ENCODE measurements at places on chromosomes 4 and X.

DNA sequence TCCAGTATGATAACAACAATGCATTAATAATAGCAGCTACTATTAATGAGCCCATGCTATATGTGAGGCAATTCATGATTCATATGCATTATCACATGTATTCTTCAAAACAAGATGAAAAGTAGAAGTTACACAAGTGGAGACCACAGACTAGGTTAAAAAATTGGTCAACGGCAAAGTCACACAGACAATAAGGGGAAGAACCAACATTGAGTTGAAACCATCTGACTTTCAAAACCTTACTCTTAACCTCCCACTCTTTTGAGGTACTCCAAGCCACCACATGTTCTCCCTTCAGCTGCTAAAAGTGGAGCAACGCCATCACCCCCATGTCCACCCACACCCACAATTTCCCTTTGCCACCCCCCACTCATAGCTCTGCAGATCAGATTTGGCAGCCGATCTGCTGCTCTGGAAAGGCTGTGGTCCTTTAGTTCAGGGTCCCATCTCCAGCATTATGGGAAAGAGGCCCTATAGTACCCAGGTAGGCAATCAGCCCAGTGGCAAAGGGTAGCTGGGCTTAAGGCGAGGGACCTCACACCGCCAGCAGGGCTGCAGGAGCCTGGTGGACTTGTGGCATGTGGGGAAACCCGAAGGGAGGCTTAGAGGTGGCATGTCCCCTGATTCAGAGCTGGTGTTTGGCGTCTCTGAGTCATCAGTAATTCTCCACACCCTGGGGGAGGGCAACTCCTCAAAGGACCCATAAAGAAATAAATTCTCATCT is 33.5 kb upstream of the CYBB start:
- no peak overlapping the region for H3K27ac ChIP-seq
- no peak overlapping the region for H3K4me3 ChIP-seq
- peaks cover 15% of the 10 kb centered on the region for H3K4me1 ChIP-seq
- no peaks in the 10 kb centered on the region for H3K27me3 ChIP-seq
- DNase-seq, result no peak
- no peaks in the 10 kb centered on the region for H3K36me3 ChIP-seq

- no peaks in the 10 kb centered on the region for H3K36me3 ChIP-seq
- H3K4me1 ChIP-seq, result peaks cover 16% of the 10 kb centered on the region
Measured at GRCh38 chrX:132023896-132024386, 839 bp downstream of the STK26 start.

DNA sequence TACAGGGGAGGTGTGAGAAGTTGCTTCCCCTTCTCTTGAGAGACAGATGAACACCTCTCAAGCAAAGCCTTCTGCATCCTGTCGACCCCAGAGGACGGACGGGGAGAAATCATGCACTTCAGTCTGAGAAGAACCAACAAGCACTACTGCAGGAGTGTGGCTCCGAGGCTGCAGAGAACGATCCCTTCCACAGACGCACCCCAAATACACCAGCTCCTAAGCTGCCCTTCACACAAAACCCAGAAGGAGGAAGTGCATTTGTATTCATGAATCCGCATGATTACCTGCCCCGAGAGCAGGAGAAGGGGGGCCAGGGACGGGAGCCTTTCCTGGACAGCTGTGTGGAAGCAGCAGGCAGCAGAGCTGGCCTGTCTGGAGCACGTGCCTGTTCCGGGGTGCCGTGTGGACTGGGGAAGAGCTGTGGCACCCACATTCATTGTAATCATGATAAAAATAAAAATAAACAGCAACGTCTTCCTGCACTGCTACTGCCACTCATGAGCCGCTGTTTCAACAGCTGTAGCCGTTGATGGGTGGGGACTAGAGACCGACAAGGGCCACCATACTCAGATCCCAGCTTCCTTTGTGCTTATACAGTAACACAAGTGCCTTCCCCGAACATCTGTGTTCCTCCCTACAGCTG is 42.9 kb downstream of the ACSL1 start:
- no peak overlapping the region for H3K4me3 ChIP-seq
- H3K4me1 ChIP-seq, result peaks cover 2% of the 10 kb centered on the region

DNA sequence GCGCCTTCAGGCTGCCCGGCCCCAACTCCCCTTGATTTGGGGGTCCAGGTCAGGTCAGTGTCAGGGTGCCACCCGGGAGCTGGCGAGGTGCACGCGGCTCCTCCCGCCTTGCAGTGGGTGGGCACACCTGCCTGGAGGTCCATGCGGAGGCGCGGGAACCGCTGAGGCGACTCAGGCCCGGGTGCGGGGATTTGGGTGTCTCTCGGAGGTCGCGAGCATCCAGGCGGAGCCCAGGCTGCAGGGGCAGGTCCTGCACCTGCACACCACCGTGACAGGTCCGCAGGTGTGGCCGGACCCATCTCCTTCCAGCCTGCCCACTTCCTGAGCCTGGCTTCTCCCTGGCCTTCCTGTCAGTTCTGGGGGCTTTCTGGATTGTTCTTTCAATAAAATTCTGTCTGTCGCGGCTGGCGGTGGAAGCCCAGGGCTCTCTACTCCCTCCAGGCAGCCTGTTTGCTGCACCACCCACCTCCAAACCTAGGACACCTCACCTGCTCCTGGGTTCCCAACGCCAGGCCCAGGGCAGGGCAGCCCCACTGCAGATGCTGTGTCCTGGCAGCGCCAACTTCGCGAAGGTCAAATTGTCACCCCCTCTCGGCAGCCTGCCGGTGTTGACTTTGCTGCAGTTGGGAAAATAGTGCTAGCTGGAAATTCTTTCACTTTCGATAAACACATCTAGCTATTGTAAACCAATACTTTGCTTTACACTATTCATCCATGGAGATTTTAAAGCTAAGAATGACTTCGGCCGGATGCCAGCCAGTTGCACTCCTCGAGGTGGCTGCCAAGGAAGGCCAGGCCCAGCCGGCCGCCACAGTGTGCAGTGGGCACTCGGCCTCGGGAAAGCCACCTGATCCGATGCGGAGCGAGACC is 35.9 kb downstream of the FGFRL1 start:
- H3K27me3 ChIP-seq, result peaks cover 33% of the 10 kb centered on the region
- H3K36me3 ChIP-seq, result no peaks in the 10 kb centered on the region
- H3K4me3 ChIP-seq, result no peak overlapping the region
- no peak for DNase-seq

- peaks cover 22% of the 10 kb centered on the region for H3K36me3 ChIP-seq
- DNase-seq, result no peak
- no peaks in the 10 kb centered on the region for H3K27me3 ChIP-seq
- no peaks in the 10 kb centered on the region for H3K4me1 ChIP-seq
Measured at GRCh38 chr4:118790544-118790943, 45.4 kb downstream of the SEC24D start.

DNA sequence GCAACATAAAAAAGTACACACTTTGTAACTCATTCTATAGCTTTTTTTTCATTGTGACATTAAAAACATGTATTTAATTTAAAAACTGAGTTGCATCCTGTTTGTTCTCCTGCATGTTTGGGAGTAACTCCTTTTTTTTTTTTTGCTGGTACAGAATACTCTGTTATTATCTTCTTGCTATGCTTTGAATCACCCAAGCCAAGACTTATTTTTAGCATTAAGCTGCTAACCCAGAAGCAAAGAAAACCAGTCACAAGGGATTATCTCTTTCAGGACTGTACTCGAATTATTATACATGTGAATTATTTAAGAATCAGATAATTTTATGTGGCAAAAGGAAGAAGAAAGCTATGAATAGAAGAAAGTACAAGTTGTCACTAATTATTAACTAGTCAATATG is 194.9 kb downstream of the ADAMTS3 start:
- no peak for DNase-seq
- no peaks in the 10 kb centered on the region for H3K4me1 ChIP-seq
- H3K27ac ChIP-seq, result no peak overlapping the region
- H3K27me3 ChIP-seq, result no peaks in the 10 kb centered on the region
- H3K4me3 ChIP-seq, result no peak overlapping the region

GRCh38 chr4:78722878-78723277 is 53.3 kb upstream of the BMP2K start:
- H3K4me1 ChIP-seq, result peaks cover 8% of the 10 kb centered on the region
- H3K36me3 ChIP-seq, result no peaks in the 10 kb centered on the region
- H3K27me3 ChIP-seq, result no peaks in the 10 kb centered on the region
- no peak overlapping the region for H3K27ac ChIP-seq

DNA sequence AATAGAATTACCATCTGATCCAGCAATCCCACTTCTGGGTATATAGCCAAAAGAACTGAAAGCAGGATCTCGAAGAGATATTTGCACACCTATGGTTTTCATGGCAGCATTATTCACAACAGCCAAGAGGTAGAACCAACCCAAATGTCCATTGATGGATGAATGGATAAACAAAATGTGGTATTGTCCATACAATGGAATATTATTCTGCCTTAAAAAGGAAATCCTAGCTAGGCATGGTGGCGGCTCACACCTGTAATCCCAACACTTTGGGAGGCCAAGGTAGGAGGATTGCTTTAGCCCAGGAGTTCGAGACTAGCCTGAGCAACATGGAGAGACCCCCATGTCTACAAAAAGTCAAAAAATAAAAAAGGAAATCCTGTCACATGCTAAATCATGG is 27.3 kb downstream of the SAT1 start:
- no peaks in the 10 kb centered on the region for H3K27me3 ChIP-seq
- no peak overlapping the region for H3K4me3 ChIP-seq
- H3K27ac ChIP-seq, result no peak overlapping the region
- no peak for DNase-seq
- H3K4me1 ChIP-seq, result no peaks in the 10 kb centered on the region
- H3K36me3 ChIP-seq, result no peaks in the 10 kb centered on the region

DNA sequence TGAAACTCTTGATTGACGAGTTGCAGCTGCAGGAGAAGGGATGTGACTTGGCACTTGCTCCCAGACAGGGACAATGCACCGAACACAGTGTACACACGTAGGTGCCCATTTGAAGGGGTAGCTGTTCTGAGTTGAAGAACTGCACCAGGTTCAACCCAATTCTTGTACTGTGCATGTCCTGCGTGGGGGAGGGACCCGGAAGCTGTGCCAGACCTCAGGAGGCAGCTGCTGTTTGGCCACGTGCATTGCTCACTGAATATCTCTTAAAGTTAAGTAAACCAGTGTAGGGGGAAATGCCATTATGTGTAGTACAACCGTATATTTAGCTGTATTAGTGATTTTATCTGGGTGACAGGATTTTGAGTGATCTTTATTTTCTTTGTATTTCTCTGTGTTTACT is 12.0 kb upstream of the RBBP7 start:
- H3K27ac ChIP-seq, result no peak overlapping the region
- peak overlapping the region; percentile 63 for H3K4me3 ChIP-seq
- no peaks in the 10 kb centered on the region for H3K36me3 ChIP-seq
- DNase-seq, result no peak

- H3K27me3 ChIP-seq, result no peaks in the 10 kb centered on the region
- H3K4me1 ChIP-seq, result no peaks in the 10 kb centered on the region
- no peak for DNase-seq
- no peak overlapping the region for H3K27ac ChIP-seq
Measured at GRCh38 chrX:68889249-68889648, 60.4 kb downstream of the EFNB1 start.

DNA sequence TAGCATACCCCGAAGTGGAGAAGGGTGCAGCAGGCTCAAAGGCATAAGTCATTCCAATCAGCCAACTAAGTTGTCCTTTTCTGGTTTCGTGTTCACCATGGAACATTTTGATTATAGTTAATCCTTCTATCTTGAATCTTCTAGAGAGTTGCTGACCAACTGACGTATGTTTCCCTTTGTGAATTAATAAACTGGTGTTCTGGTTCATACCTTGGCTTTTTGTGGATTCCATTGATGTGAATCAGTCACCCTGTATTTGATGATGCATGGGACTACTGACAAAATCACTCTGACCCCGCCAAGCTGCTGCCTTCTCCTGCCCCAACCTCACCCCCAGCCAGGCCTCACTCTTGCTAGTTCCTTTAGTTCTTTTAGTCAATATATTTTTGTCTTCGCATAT is 32.7 kb downstream of the F9 start:
- H3K27me3 ChIP-seq, result no peaks in the 10 kb centered on the region
- no peak overlapping the region for H3K4me3 ChIP-seq
- no peak for DNase-seq
- H3K27ac ChIP-seq, result no peak overlapping the region
- no peaks in the 10 kb centered on the region for H3K4me1 ChIP-seq
- no peaks in the 10 kb centered on the region for H3K36me3 ChIP-seq

GRCh38 chrX:154457491-154458115 is 478 bp upstream of the PLXNA3 start:
- peak; percentile 81 for DNase-seq
- no peaks in the 10 kb centered on the region for H3K27me3 ChIP-seq
- H3K27ac ChIP-seq, result no peak overlapping the region
- H3K4me1 ChIP-seq, result peaks cover 23% of the 10 kb centered on the region

DNA sequence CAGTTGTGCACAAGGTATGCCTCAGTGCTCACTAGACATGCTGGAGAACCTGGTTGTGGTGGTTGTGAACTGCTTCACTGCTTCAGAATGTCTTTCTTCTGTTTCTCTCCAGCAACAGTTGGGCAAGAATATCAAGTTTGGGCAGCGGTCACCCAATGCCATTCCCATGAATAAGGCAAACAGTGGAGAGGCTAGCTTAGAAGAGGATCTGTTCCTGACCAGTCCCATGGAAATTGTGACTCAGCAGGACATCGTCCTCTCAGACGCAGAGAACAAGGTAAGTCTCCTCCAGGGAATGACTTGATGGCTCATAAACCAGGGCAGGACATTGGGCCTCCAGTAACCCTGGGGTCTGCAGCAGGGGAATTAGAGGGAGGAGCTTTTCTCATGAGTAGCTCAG is 79.9 kb downstream of the AASDH start:
- H3K4me3 ChIP-seq, result no peak overlapping the region
- H3K27me3 ChIP-seq, result no peaks in the 10 kb centered on the region
- no peaks in the 10 kb centered on the region for H3K36me3 ChIP-seq
- no peak for DNase-seq

- DNase-seq, result no peak
- no peak overlapping the region for H3K4me3 ChIP-seq
- H3K27me3 ChIP-seq, result peaks cover 40% of the 10 kb centered on the region
- H3K27ac ChIP-seq, result no peak overlapping the region
- no peaks in the 10 kb centered on the region for H3K4me1 ChIP-seq
Measured at GRCh38 chrX:140507982-140508305, 3.1 kb upstream of the SOX3 start.

DNA sequence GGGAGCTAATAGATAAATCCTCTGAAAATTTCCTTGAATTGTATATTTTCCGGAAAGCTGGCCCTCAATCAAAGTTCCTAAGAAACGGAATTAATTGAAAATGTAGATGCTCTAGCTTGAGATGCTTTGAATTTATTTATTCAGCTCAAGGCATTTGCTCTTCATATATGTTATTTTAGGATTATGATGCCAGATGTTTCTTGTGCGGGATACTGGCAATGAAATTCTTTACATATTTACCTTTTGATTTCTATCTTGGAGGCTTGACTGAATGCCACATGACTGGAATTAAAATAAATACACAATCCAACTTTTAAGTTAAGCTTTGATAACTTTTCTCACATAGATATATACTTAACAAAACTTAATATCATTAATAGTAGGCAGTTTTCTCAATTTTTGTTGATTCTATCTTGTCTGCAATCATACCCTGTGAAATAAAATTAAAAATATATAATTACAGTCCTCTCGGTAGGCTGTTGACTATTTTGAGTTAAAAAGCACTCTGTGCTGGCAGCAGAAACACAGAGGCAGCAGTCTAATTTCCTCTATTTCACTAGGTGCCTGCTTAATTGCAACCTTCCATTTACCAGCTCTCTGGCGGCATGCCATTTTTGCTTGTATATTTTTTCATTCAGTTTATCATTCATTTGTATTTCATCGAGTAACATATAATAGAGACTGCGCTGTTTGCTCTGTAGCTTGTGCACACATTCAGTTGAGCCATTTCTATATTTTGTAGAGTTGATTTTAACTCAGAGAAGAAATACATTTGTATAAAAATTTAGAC is 991.5 kb downstream of the ADGRL3 start:
- H3K36me3 ChIP-seq, result no peaks in the 10 kb centered on the region
- DNase-seq, result no peak
- H3K4me1 ChIP-seq, result no peaks in the 10 kb centered on the region
- H3K27ac ChIP-seq, result no peak overlapping the region
- no peak overlapping the region for H3K4me3 ChIP-seq
